Naive thymus-derived CD4-positive, alpha-beta T cell (primary cell): ENCODE measurements at places on chromosomes 6 and 20. TPM values are rescaled to one million over a fixed set of nuclear protein-coding genes. Genes with fewer than 3 reads are reported as not detected.
A peak's percentile ranks its signal among the peaks of the same experiment; 100 is the strongest.

DNA sequence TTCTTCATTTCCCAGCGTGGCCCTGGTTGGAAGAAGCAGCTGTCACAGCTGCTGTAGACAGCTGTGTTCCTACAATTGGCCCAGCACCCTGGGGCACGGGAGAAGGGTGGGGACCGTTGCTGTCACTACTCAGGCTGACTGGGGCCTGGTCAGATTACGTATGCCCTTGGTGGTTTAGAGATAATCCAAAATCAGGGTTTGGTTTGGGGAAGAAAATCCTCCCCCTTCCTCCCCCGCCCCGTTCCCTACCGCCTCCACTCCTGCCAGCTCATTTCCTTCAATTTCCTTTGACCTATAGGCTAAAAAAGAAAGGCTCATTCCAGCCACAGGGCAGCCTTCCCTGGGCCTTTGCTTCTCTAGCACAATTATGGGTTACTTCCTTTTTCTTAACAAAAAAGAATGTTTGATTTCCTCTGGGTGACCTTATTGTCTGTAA, 292.7 kb downstream of the ESR1 start:
- H3K4me1 ChIP-seq, result no peaks in the 10 kb centered on the region
- H3K27me3 ChIP-seq, result no peaks in the 10 kb centered on the region
- no peak for DNase-seq
- H3K36me3 ChIP-seq, result no peaks in the 10 kb centered on the region
- no peak overlapping the region for H3K27ac ChIP-seq

- no peak overlapping the region for H3K27ac ChIP-seq
- DNase-seq, result no peak
- no peaks in the 10 kb centered on the region for H3K36me3 ChIP-seq
These were observed 212.1 kb upstream of the PHACTR1 start for GRCh38 chr6:12504325-12504966.

- peaks cover 12% of the 10 kb centered on the region for H3K4me1 ChIP-seq
- no peak for DNase-seq
- peak overlapping the region; percentile 87 for H3K4me3 ChIP-seq
- peak overlapping the region; percentile 85 for H3K27ac ChIP-seq
These were observed 591 bp downstream of the IBTK start for GRCh38 chr6:82246802-82247504.

- no peak for DNase-seq
- no peak overlapping the region for H3K27ac ChIP-seq
- no peaks in the 10 kb centered on the region for H3K36me3 ChIP-seq
- H3K27me3 ChIP-seq, result no peaks in the 10 kb centered on the region
- H3K4me3 ChIP-seq, result no peak overlapping the region
These were observed 43.4 kb upstream of the TRAM2 start for GRCh38 chr6:52620055-52620905.

- H3K36me3 ChIP-seq, result no peaks in the 10 kb centered on the region
- no peak overlapping the region for H3K4me3 ChIP-seq
- no peaks in the 10 kb centered on the region for H3K27me3 ChIP-seq
These were observed 40.0 kb downstream of the ALDH8A1 start for GRCh38 chr6:134909701-134910592.

GRCh38 chr20:5714261-5715041, 35.8 kb upstream of the SHLD1 start:
- H3K27ac ChIP-seq, result peak overlapping the region; percentile 87
- H3K4me3 ChIP-seq, result peak overlapping the region; percentile 3
- peak; percentile 97 for DNase-seq
- H3K27me3 ChIP-seq, result no peaks in the 10 kb centered on the region
- H3K36me3 ChIP-seq, result no peaks in the 10 kb centered on the region

DNA sequence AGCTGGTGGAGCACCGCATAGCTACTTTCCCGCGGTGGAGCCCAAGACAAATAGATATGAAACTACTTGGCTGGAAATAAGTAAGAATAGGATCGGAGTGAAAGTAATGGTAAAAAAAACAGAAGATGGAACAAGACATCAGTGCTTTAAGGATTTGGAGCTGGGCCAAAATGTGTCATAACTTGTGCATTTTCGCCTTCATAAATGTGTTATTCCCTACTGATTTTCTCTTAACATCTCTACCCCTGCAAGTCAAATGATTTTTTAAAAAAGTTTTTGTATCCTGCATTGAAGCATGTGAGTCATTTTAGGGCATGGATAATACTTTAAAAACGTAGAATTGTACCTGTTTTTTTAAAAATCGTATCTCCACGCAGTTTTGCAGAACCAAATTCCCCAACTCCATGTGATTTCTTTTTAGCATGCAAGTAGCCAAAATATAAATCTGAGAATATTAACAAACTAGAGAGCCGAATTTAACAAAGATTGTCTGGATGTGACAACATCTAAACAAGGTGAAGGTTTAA, 882 bp upstream of the FAM184A start:
- H3K36me3 ChIP-seq, result no peaks in the 10 kb centered on the region
- peaks cover 25% of the 10 kb centered on the region for H3K4me1 ChIP-seq
- H3K27me3 ChIP-seq, result no peaks in the 10 kb centered on the region
- no peak for DNase-seq
- peak overlapping the region; percentile 77 for H3K4me3 ChIP-seq

- peaks cover 35% of the 10 kb centered on the region for H3K4me1 ChIP-seq
- no peak overlapping the region for H3K27ac ChIP-seq
- no peak overlapping the region for H3K4me3 ChIP-seq
- DNase-seq, result peak; percentile 42
These were observed 100.3 kb downstream of the EDN3 start for GRCh38 chr20:59400708-59401107.

DNA sequence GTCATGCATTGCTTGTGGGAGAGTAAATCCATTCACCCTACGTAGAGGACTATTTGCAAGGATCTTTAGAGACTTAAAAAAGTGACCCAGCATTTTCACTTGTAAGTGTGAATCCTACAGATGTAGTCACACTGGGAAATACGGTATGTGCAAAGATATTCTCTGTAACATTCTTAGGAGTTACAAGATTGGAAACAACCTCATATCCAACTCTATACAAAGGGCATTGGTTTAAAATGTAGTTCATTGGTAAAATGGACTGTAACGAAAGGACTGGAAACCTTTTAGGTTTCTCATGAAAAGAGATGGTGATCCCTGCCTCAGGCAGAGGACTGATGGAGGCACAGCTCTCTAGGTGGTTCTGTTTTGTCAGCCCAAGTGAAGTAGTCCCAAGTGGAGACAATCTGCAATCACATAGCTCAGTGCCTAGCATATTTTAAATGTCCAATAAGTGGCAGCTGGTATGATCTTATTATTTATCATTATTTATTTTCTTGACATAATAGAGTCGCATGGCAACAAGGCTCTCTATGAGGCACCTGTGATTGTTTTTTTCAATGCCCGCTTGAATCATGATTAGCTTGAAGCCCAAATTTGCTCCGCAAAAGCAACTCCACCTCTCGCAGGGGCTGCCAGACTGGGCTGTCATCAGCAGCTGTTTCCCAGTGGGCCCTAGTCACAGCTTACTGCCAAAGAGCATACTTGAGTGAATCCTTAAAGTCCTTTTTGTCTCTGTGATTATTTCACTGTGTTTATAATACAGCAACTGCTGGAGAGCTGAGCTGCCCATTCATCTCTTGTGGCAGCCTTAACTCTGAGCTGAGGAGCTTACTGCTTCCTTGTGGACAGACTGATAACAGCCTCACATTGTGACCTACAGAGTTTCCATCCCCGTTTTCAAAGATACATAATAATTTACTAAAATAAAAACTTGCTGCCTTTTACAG, 19.8 kb upstream of the ENPP1 start:
- H3K27ac ChIP-seq, result no peak overlapping the region
- no peak overlapping the region for H3K4me3 ChIP-seq
- H3K27me3 ChIP-seq, result no peaks in the 10 kb centered on the region

Gene PCSK2
- not detected for polyA plus RNA-seq

Gene PRPH2
- 0.14 TPM for polyA plus RNA-seq

Gene LRRC73
- polyA plus RNA-seq, result not detected

Gene TFAP2B
- not detected for polyA plus RNA-seq

Gene TMEM63B
- polyA plus RNA-seq, result 1.7 TPM

Gene ATAT1
- 1.3 TPM for polyA plus RNA-seq

Gene FAM217A
- 0.16 TPM for polyA plus RNA-seq

Gene ZSCAN12
- 3.2 TPM for polyA plus RNA-seq

Gene OR5V1
- polyA plus RNA-seq, result not detected
